ENCODE measurements at places on chromosomes 7 and 10.
A peak's percentile ranks its signal among the peaks of the same experiment; 100 is the strongest.

DNA sequence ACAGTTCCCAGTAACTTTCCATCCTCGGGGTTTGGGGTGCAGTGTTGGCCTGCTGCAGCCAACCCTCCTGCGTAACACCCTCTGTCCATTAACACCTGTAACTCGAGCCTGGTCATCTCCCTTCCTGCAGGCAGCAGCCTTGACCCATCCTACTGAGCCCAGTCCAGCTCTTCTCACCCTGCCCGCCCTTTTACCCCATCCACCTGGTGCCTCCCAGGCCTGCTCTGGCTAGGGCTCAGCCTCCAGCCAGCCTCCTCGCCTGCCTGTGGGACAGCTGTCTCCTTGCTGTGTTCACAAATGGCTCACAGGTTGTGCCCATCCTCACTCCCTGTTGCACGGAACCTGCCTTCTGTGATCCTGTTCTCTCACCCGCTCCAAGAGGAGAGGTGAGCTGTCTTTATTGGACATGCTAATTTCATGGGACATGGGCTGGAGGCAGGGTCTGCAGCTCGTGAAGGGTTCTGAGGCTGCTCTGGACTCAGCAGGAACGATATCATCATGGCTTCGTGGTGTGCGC, 277.2 kb upstream of the TCERG1L start:
- no peak for DNase-seq

DNA sequence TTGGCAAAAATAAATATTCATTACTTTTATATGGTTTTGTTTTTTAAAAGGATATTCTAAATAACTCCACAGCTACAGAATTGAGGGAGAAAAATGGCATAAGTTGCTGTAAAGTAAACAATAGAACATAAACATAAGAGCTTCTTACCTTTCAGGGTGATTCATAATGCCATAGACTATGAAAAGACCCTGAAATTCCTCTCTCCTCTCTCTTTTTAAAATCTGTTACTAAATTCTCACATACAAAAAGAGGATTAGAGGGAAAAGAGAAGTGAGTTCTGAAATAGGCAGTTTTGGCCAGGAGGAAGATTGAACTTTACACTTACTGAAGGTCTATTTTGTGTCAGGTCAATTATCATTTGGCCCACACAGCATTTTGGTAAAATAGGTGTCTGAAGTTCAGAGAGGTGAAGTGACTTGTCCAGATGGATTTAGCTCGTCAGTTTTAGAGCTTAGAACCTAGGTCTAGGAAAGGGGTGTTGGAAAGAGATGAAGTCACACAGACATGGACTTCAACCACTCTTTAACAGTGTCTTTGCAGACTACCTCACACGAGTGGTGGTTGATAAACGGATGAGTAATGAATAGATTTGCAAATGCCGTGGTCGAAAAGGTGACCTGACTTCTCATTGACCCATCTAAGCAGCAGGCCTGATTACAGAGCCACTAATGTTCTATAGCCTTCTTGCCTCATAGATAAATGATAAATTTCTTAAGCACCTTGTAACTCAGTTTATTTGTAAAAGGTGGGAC, 190.6 kb upstream of the CCDC6 start:
- DNase-seq: no peak

DNA sequence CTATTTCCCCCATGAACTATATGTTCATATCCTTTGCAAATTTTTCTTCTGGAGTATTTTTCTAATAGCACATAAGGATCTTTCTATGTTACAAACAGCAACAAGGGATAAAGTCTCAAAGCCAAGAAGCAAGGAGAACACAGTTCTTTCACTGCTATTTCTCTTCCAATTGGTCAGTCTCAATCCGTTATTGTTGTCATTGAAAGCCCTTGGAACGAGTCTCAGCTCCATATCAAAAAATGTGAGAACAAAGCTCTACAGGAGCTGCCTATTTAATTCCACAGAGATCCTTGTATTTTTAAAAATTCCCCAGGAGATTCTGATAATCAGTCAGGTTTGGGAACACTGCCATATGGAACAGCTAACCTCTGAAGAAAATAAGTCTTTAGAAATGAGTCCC, 15.7 kb downstream of the SLC35B4 start:
- no peak for DNase-seq

- no peak for DNase-seq
Observed at GRCh38 chr7:127650847-127651555, 993 bp upstream of the SND1 start.

DNA sequence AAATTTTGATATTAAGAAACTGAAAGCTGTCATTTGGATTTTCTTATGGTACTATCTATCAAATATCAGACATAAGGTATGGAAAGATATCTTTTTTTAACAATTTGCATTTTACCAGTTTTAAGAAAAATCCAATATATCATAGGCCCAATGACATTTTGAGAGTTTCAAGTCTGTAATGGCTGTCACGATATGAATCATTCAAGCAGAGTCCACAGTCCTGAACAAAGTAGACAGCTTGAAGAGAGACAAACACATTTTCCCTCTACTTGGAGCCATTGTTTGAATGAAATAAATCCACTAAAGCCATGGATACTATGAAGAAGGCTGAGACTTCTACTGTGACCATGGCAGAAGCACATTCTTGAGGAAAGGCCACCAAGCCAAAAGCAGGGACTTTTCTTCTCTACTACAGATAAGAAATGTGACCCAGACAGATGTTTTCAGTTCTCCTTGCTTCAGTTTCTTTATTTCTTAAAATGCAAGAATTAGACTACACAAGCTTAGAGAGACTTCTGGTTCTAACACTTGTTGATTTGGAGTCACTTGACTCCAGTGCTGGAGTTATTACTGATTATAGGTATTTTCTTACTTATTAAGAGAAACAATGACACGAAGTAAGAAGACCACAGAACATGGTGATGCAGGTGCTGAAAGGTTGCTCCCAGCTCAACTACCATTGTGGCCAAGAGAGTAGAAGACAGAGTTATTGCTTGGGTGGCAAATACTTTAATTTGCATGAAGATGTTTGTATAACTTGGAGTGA, 429.1 kb downstream of the KIF20B start:
- no peak for DNase-seq

GRCh38 chr7:106947244-106947728, 82.2 kb downstream of the PIK3CG start:
- DNase-seq: peak; percentile 34

DNA sequence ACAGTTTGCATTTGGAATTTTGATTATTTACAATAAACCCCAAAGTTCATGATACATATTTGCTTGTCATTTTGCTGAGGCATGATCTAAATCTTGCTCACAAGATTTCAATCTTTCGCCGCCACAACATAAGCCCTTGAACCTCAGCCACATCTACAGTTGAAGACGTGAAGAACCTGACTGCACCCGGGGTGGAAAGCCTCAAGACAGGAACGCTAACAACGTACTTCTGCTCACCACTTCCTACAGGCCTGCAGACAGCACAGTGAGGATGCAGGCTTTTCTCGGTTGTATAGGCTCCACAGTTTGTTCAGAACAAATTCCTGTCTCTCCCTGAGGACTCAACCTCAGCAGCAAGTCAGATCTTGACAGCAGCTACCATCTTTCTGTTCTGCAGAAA, 393.8 kb upstream of the PRKCQ start:
- DNase-seq: no peak

Data from progenitor cell of endocrine pancreas (in vitro differentiated cells).